ENCODE measurements at places on chromosomes 5 and 9.

DNA sequence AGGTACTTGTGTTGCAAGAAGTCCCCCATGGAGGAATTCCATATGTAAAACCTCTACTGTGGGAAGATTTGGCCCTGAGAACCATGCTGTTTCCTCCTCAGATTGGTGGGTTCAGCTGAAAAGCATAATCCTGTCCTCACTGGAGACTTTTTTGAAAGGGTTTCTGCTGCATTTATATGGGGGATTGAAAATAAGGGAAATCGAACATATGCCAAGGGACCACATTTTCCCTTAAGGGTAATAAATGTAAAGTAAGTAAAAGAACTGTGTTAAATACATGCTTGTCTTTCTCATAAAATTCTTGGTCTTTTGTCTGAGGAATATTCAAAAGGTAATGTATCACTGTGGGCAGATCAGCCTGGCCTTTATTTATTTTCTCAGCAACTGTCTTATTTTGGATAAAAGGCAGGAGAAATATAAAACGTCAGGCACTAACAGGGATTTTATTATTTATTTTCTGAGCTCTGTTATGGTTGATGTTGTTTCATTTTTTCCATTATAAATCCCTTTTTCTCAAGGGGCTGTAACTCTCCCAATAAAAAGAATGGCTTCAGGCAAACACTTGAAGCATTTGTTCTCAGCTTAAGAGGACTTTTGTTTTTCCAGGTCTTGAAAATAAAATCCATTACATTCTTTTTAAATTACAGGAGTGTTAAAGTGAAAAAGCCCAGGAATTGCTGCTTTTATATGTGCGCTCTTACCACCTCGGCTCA is 131.4 kb downstream of the FGF10 start:
- DNase-seq = no peak

DNA sequence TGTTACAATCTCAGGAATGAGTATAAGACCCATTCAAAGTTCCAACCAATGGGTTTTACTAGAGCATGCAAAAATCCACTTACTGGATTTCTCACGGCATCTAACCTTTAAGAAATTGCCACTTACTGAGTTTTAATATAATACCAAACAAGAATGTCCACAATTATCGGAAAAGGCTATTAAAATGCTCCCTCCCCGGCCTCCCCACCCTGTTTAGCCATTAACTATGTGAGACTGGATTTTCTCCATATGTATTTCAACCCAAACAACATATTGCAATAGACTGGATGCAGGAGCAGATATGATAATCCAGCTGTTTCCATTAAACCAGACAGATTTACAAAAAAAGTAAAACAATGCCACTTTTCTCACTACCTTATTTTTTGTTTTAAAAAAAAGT is 4.1 kb downstream of the AGTPBP1 start:
- no peak for DNase-seq

GRCh38 chr5:116502138-116502537 is 72.5 kb downstream of the SEMA6A start:
- DNase-seq = no peak

DNA sequence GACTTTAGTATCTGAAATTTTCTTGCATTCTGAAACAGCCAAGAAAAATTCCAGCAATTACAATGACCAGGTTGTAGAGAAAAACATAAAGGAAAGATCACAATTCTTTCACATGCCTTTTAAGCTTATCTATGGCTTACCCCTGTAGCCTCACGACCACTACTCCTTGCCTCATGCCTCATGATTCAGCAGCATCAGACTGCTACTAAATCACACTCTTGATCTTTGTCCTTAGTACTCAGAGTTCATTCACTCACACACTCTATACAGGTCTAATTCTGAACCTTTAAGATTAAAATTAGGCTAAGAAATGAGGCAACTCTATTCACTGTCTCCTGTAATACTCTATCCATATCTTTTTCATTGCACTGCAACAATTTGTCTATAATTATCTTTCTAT is 415.1 kb downstream of the MLLT3 start:
- no peak for DNase-seq

DNA sequence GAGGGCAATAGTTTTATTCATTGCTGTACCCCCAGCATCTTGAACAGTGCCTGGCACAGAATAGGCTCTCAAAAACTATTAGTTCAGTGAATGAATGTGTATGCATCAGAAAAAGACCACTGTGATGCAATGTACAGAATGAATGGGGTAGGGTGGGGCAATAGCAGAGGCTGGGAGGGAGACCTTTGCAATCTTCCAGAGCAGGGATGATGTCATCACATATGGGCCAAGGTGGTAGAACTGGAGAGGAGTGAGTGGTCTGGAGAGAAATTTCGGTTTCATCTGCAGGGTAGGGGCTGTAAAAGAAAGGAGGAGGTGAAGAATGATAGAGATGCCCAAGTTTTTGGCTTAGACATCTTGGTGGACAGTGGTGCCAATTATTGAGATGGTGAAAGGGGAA is 23.4 kb upstream of the ARAP3 start:
- DNase-seq = no peak

DNA sequence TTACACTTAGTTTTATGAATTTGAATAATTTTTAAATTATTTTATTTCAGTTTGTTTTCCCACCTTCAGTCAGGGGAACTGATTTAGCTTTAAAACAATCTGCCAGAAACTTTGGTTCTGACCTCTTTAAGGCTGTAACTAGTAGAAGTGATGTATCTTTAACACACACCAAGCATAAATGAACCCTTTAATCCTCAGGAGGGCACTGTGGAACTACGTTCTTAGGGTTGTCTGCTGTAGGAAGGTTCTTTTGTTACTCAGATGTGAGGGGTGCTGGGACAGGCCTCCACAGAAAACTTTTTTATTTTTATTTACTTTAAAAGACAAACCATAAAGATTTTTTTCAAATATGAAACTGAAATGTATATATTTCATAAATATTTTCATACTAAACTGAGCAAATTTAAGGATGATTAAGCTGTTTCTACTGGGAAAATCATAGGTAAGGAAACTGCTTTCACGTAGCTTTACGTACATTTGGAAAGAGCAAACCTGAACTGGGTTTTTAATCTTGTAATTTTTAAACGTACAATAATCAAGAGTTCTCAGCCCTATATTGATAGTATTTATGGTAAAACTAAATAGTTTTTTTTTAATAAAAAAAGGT is 5.3 kb downstream of the KLF4 start:
- DNase-seq = peak; percentile 64

GRCh38 chr5:106833517-106833916 is 837.2 kb downstream of the EFNA5 start:
- no peak for DNase-seq

GRCh38 chr5:38022631-38023030 is 182.8 kb upstream of the GDNF start:
- DNase-seq = no peak

- DNase-seq = peak; percentile 26
Observed at GRCh38 chr9:3458806-3459475, 66.9 kb downstream of the RFX3 start.
